ENCODE measurements at places on chromosomes 7 and 10.

- DNase-seq = peak; percentile 73
Measured at GRCh38 chr7:100626530-100627237, 14.3 kb downstream of the MOSPD3 start.

DNA sequence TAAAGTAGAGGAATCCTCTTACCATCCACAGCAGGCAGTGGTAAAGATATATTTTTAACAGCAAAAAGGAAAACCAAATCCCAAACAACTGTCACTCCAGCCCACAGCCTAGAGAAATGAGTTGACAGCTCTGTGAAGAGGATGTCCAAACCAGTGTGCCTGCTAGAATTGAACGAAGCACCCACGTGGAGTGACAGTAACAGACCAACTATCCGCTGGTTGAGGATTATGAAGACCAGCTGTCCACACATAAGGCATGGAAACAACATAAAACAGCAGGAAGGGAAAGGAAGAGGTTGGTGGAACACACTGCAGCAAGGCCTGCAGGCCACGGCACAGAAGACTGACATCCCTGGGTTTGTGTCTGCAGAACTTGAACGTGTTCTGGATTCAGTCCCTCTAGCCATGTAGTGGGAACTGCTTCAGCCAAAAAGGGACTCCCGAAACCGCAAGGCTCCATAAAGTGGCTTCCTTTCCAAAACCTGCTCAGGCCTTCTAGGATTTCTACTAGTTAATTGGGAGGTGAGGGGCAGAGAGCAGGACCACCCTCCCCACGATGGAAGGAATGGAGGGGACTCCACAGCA is 324.4 kb downstream of the BICC1 start:
- no peak for DNase-seq

DNA sequence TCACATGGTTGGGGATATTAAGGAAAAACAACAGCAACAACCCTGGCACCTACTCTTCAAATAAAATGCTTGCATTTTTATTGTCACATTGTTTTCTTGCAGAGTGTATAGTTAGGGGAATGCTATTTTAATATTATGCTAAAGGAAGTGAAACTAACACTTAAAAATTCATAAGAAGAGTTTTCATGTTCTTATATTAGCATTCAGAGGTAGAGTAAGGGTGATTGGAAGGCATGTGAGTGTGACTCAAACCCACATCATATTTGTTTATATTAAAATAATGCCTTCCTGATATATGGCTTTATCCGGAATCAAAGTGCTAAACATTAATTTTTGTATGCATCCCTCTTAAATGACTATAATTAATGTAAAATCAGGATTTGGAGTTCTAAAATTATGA is 59.8 kb upstream of the TES start:
- DNase-seq = no peak

DNA sequence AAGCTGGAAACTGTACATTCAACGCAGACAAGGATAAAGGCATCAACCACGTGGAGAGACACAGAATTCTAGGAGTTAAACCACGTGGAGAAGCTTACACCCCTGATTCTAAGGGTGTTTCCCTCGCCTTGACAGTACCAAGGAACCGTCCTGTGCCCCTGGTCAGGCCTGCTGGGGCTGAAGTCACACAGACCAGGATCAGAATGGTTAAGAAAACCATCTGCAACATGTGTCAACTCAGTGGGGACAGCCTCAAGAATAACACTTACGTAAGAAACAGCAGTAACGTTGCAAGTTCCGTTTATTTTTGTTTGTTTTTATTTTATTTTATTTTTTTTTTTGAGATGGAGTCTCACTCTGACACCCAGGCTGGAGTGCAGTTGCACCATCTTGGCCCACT is 55.6 kb downstream of the CHST15 start:
- DNase-seq = no peak

DNA sequence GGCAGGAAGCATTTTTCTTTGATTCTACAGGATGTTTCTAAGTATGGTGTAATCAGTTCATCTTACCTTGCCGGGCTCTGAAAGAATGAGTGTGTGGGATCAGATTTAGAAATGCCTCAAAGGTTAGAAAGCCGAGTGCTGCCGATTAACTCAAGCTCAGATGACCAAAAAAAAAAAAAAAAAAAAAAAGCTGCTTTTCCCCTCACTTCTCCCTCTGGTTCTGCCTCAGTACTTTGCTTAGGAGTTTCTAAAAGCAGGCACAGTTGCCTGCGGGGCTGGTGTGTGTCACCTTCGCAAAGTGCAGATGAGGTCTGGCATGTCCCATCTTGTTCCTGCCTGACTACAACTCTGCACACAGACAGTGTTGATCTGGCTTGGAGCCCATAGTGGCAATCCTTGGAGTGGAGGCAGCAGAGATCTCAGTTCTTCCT is 47.0 kb downstream of the KIAA1217 start:
- DNase-seq = no peak

- DNase-seq = peak; percentile 79
Measured at GRCh38 chr10:124560377-124561105, 98.9 kb downstream of the LHPP start.

- DNase-seq = no peak
Measured at GRCh38 chr7:70410134-70410750, 721.7 kb upstream of the GALNT17 start.
